ENCODE measurements at places on chromosomes 12 and 14. TPM values are rescaled to one million over a fixed set of nuclear protein-coding genes. Genes with fewer than 3 reads are reported as not detected.

DNA sequence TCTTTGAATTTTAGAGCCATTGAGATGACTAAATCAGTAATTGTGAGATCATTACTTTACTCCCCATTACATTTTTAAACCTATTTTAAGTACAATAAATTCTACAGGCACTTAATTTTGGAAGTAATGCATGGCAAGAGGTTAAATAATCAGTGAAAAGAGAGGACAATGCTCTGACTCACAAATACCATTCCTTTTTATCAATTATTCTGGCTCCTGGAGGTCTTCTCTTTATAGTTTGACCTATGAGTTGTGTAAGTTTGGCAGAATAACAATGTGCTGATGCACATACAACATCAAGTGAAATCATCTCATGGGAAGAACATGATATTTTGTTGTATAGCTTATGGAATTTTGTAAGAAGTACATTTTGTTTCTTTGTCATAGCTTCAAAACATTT is 166.7 kb downstream of the TMTC3 start:
- DNase-seq, result no peak

- no peak for DNase-seq
Measured at GRCh38 chr14:35164849-35165248, 42.5 kb downstream of the PRORP start.

The SLC10A1 gene
- not detected for total RNA-seq

DNA sequence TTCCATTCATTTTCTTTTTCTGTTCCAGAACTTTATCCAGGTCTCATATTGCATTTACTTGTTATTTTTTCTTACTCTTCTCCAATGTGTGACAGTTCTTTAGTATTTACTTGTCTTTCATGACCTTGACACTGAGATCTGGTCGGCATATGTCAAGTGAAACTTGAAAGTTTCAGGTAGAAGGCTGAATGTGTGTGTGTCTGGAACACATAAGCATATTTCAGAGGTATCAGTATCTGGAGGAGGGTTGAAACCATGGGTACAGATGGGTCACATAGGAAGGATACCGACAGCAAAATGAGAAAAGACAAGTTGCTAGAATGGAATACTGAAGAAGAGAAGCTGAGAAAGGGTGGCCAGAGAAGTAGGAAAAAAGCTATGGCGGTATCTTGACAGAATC is 22.5 kb upstream of the PTGDR start:
- no peak for DNase-seq

DNA sequence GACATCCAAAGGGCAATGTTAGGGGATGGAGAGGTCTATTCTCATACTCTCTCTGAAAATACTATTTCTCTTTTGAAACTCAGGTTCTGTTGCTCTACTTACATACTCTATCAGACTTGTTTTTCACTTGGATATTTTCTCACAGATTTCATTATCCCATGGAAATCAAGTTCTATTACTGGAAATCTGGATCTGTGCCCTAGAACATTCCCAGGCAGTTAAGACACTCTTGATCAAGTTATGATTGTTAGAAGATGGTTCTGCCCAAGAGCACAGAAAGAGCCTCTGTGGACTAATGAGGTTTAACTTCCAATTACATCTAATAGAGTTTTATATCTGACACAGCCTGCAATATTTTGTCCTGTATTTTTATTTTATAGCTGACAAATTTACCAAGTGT is 591.0 kb upstream of the ATP2B1 start:
- DNase-seq, result no peak

GRCh38 chr14:34064349-34064748 is 113.5 kb upstream of the EGLN3 start:
- DNase-seq, result peak; percentile 64

- DNase-seq, result no peak
Measured at GRCh38 chr12:32451816-32452215, 52.5 kb downstream of the FGD4 start.

- DNase-seq, result no peak
Measured at GRCh38 chr12:95474660-95474958, 657 bp downstream of the METAP2 start.

- DNase-seq, result no peak
Measured at GRCh38 chr12:113639474-113639873, 167.8 kb upstream of the LHX5 start.

- DNase-seq, result no peak
Measured at GRCh38 chr14:99256483-99256874, 15.5 kb downstream of the BCL11B start.

GRCh38 chr12:121892673-121893561 is 4.3 kb downstream of the PSMD9 start:
- DNase-seq, result no peak

DNA sequence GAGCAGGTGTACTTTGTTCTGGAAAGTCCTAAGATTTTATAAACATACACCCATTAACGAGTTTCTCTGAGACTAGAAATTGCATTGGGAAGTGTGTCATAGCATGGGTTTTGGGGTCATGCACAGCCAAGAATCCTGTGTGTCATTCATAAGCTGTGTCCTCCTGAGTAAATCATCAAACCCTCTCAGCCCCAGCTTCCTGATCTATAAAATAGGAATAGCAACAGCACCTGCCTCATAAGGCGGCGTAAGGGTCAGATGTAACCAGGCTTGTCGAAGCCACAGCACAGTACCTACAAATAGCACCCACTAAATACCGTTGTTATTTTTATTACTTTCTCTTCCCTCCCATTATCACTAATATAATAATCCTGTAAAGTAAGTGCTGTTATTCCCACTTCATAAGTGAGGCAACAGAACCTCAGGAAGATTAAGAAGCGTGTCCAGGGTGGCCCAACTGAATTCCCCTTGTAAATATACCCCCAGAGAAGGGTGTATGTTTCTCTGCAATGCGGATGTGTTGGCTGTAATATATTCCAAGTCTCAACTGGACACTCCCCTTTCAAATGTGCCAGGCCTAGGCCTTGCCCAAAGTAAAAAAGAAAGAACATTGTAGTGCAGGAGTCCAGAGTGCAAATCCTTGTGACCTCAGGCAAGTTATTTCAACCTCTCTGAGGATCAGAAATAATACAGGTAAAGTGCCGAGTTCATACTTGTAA is 188.3 kb upstream of the BCL2L14 start:
- no peak for DNase-seq

The RNASE1 gene
- 51.6 TPM for total RNA-seq

The CAPZA3 gene
- total RNA-seq, result not detected

The CLEC14A gene
- total RNA-seq, result 18.7 TPM

DNA sequence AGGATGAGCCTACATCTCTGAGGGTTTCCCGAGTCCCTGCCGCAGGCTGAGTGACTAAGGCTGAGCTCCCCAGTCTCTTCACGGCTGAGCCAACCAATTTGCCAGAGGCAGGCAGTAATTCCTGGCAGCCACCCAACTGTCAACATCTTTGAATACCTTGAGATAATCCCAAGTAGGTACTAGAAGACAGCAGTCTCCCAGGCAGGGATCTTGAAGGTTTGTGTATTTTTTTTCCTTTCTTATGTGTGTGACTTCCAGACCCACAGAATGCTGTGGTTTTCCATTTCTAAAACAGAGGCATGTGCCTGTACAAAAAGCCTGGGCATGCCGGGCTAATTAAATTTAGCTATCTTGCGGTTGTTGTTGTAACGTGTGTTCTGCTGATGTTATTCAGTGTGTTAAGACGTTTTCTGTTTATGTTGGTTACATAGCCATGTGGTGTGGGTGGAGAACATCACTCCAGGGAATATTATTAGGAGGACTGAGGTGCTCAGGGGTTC is 155.5 kb downstream of the ANO2 start:
- no peak for DNase-seq

The OR4K13 gene
- not detected for total RNA-seq

The TSPAN8 gene
- 532 TPM for total RNA-seq

DNA sequence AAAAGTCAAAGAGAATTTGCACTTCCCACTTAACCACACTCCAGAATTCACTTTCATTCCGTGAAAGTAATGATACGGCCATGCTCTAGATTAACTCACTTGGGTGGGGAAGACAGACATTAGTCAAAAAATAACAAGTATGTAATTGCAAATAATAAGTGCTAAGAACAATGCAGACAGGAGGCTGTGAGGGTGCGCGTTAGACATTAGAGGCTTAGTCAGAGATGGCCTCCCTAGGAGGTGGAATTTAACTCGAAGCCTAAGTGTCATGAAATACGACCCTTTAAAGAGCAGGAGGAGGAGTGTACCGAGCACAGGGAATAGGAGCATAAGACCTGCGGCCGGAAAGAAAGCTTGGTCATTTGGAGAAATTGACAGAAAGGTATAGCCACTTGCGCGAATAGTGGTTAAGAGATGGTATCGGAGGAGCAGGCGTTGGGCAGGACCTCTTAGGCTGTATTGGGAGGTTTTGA is 628 bp downstream of the SNRPF start:
- DNase-seq, result peak; percentile 30

The KIF5A gene
- total RNA-seq, result 2.3 TPM

DNA sequence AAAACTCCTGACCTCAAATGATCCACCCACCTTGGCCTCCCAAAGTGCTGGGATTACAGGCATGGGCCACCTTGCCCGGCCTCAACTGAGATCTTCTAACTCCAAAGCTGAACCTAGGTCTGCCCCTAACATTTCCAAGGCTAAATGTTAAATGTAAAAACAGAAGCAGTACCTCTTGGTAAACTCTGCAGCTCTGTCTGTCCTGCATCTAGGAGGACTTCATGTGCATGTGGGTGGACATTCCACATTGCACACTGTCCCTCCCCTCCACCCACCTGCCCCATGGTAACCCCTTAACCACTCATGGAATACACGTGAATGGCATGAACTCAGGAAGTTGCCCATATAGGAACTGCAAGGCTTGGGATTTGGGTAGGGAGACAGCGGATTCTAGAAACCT is 33.1 kb downstream of the SNX6 start:
- DNase-seq, result no peak

- no peak for DNase-seq
Measured at GRCh38 chr12:42162193-42162592, 17.5 kb upstream of the GXYLT1 start.

The DACT1 gene
- 0.29 TPM for total RNA-seq

DNA sequence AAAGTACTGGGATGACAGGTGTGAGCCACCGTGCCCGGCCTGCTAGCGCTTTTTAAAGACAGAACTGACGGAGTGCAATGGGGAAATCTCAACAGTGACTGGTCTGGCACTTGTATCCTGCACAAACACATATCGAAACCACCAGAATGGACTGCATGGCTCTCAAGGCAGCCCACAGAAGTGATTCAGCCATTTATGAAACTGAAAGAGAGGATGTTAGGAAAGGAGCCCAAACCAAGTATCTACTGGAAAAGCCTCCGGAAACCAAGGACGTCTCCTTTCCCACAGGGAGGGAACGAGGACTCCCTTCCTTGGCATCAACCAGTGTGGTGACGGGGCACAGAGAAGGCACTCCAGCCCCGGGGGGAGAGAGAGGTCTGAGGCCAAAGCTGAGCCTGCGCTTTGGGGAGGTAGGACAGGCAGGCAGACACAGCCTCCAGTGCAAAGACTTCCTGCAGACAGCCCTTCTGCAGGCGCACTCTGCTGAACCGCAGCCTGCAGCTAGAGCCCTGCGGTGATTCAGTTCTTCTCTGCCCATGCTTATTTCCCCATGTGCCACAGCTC is 16.5 kb downstream of the SLC15A4 start:
- DNase-seq, result no peak

- DNase-seq, result no peak
Measured at GRCh38 chr12:47082283-47082682, 2.5 kb upstream of the AMIGO2 start.

The ERBB3 gene
- total RNA-seq, result 286 TPM

- no peak for DNase-seq
Measured at GRCh38 chr14:54301359-54301758, 95.4 kb upstream of the CDKN3 start.

The GRIN2B gene
- 0.43 TPM for total RNA-seq

GRCh38 chr12:66964629-66965028 is 285.8 kb upstream of the GRIP1 start:
- peak; percentile 57 for DNase-seq

The SLC17A8 gene
- 16.8 TPM for total RNA-seq

The CLEC2A gene
- not detected for total RNA-seq

DNA sequence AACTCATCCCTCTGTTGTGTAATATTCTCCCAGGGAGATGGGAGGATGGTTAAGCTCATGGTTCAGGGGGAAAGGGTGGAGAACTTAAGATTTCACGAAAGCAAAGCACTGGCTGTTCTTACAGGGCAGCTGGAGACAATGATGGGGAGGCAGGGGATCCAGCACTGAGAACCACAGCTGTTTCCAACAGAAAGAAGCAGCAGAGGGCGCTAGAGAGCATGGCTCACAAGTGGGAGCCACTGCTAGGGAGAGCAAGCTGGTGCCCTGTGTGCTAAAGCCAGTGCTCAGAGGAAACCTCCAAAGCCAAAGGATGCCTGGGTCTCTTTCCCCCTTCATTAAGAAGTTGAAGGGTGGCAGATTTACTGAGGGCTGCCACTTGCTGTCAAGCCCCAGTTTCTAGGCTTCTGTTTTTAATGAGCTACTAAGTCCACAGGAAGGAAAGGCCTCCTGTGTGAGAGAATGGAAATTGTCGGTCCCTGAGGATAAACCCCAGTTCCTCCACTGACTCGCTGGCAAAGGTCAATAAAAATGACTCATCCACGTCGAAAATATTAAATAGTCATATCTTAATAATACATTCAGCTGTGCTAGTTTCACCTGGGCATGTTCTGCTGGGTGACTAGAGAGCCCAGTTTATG is 199.7 kb downstream of the ANO2 start:
- DNase-seq, result peak; percentile 71

GRCh38 chr14:69648480-69649451 is 37.4 kb downstream of the SUSD6 start:
- peak; percentile 77 for DNase-seq

DNA sequence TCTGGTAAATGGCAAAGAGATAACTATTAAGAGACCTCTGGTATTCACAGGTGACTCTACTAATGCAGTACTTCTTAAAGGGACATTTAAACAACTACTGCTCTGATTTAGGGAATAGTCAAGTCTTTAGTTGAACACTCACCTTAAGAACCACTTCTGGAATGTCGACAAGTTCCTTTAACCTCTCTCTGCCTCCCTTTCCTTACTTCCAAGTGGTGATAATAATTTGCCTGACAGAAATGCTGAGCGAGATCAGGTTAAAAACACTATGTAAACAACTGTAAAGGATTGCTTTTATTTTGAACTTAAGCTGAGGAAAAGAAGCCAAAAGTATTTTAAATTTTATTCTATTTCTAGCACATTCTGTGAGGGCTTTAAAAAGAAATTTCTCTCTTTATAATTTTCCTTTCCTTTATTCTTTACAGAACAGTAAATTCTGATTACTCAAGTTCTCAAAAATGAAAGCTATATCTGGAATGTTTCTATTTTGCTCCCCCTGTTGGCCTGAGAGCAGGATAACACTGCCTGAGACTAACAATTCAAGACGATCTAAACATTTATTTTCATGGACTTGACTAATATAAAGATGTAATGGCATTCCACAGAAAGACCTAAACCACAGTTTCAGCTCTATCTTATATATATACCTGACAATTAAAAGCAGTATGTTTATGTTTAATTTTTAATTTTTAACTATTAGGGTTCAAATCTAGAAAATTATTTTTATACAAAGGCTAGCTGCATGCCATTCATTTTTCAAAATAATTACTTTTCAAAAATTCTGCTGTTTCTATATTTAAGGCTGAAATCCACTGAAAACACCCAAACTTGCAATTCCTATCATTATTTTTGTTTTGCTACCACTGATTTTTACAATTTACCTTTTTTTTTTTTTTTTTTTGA is 29.2 kb downstream of the ZCCHC8 start:
- peak; percentile 84 for DNase-seq

- DNase-seq, result peak; percentile 36
Measured at GRCh38 chr12:24742378-24742777, 206.5 kb downstream of the BCAT1 start.

All from stomach (tissue), 19 donors.